ENCODE measurements at places on chromosomes 12 and 14.

- no peak for DNase-seq
These were observed 151.5 kb downstream of the DERA start for GRCh38 chr12:16062611-16063010.

GRCh38 chr12:109264943-109265650 is 44.0 kb downstream of the FOXN4 start:
- DNase-seq, result no peak

- no peak for DNase-seq
These were observed 82.1 kb upstream of the CAPRIN2 start for GRCh38 chr12:30836656-30837445.

- DNase-seq, result no peak
These were observed 2.2 kb downstream of the OASL start for GRCh38 chr12:121036810-121037326.

GRCh38 chr12:65532162-65532561 is 253.7 kb downstream of the MSRB3 start:
- DNase-seq, result no peak

DNA sequence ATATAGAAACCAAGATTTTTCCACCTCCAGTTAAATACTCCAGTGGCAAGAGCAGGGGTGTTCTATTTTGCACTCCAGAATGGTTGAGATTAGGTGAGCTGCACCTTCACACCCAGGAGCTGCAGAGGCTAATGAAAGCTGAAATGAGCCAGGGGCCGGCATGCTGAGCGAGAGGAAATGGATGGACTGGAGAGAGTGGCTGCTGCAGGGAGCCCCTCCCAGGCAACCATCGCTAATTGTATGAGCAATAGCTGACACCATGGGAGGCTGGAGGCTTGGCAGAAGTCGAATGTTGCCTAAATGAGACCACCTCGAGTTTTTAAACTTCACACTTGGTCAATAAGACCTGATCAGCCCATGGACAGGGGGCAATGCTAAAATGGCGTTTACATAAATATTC is 301.8 kb upstream of the TMPO start:
- DNase-seq, result no peak

DNA sequence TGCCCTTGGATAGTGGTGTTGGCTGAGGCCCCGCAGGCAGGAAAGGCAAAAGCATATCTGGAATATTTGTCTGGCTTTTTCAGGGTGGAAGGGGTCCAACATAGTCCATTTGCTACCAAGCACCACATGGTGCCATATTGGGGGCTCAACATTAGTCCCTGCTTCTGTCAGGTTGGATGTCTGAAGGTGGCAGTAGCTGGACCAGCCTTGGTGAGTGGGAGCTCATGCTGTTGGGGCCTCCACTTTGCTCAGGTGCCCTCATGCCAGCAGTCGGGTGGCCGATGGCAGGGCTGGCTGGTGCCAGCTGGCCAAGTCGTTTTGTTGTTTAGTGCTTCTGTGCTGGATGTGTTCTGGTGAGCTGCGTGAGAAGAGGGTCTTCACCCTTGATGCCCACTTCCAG is 135.3 kb downstream of the PAPOLA start:
- DNase-seq, result no peak

GRCh38 chr12:39763890-39764169 is 144.2 kb upstream of the ABCD2 start:
- no peak for DNase-seq

GRCh38 chr12:52333321-52333720 is 12.1 kb upstream of the KRT83 start:
- DNase-seq, result no peak

- no peak for DNase-seq
These were observed 532 bp downstream of the FKBP11 start for GRCh38 chr12:48924617-48925303.

DNA sequence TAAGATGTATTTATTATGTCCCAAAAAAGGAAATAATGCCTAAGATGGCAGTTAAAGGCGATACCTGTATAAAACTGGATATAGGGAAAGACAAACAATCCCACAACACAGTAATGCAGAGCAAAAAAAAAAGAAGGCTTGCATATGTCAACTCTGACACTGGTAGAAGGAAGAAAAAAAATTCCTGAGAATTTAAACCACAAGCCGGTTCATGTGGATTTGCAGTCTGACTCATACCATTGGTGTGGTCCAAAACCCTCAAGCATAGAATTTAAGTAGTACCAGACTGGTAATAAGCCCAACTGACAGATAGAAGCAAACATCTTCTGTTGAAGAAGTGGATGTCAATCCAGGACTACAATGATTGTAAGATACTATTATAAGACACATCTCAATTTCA is 7.2 kb downstream of the DNAI7 start:
- DNase-seq, result no peak

GRCh38 chr14:44910821-44911220 is 50.9 kb downstream of the KLHL28 start:
- DNase-seq, result no peak

- no peak for DNase-seq
These were observed 50.4 kb downstream of the ARID2 start for GRCh38 chr12:45779936-45780335.

- no peak for DNase-seq
These were observed 55.1 kb downstream of the SSH1 start for GRCh38 chr12:108802101-108802961.

- DNase-seq, result no peak
These were observed 1551.5 kb upstream of the SEL1L start for GRCh38 chr14:83085136-83085535.

DNA sequence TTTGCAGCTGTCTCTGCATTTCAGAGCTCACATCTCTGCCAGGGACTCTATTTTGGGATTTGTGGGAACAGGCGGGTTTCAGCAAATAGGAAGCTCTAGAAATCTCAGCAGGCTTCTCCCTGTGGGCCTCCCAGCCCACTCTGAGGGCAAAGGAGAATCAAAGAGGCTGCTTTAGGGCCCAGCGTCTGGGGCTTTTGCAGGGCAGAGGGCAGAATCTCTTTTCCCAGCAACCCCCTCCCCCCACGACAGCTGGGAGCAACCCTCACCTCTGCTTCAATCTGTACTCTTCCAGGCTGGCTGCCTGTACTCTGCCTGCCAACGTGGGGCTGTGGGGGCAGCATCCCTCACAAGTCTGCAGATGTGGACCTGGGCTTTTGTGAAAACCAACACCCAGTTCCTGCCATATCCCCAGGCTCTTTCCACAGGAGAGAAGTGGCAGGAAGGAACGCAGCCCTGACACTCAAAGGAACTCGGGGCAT is 529.6 kb upstream of the TBX3 start:
- DNase-seq, result no peak

- no peak for DNase-seq
These were observed 648.1 kb downstream of the FSCB start for GRCh38 chr14:43858981-43859380.

- no peak for DNase-seq
These were observed 152.9 kb downstream of the SLC25A21 start for GRCh38 chr14:37019488-37019887.

DNA sequence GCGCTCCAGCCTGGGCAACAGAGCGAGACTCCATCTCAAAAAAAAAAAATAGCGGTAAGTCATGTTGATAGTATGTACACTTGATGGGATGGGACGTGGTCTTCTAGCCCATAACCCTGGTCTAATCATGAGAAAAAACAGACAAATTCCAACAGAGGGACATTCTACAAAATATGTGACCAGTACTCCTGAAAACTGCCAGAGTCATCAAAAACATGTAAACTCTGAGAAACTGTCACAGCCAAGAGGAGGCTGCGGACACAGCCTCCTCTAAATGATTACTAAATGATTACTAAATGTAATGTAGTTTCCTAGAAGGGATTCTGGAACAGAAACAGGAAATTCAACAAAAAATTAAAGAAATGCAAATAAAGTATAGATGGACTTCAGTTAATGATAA is 20.9 kb downstream of the CDKL1 start:
- DNase-seq, result no peak

- no peak for DNase-seq
These were observed 96.8 kb downstream of the ERGIC2 start for GRCh38 chr12:29283969-29284700.

- no peak for DNase-seq
These were observed 346.2 kb downstream of the C12orf75 start for GRCh38 chr12:105676694-105677093.

- no peak for DNase-seq
These were observed 139.5 kb upstream of the SOX5 start for GRCh38 chr12:24088751-24089509.

DNA sequence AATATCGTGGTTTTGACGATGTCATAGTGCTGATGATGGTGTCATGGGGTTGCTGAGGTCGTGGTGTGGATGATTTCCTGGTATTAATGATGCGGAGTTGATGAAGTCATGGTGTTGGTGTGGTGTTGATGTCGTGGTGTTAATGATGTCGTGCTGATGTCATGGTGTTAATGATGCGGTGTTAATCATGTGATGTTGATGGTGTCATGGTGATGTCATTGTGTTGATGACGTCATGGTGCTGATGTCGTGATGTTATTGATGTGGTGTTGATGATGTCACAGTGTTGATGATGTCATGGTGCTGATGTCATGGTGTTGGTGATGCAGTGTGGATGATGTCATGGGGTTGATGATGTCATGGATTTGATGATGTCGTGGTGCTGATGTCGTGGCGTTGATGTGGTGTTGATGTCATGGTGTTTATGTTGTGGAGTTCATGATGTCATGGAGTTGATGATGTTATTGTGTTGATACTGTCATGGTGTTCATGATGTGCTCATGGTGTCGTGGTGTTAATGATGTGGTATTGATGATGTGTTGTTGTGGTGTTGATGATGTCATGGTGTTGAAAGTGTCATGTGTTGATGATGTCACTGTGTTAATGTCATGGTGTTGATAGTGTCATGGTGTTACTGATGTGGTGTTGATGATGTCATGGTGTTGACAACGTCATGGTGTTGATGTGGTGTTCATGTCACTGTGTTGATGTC is 48.5 kb upstream of the RIMBP2 start:
- no peak for DNase-seq

GRCh38 chr12:50047693-50048250 is 9.6 kb upstream of the ASIC1 start:
- DNase-seq, result no peak

GRCh38 chr12:49703647-49704137 is 3.5 kb downstream of the FMNL3 start:
- no peak for DNase-seq

- no peak for DNase-seq
These were observed 57.0 kb downstream of the CCDC88C start for GRCh38 chr14:91360490-91361232.

DNA sequence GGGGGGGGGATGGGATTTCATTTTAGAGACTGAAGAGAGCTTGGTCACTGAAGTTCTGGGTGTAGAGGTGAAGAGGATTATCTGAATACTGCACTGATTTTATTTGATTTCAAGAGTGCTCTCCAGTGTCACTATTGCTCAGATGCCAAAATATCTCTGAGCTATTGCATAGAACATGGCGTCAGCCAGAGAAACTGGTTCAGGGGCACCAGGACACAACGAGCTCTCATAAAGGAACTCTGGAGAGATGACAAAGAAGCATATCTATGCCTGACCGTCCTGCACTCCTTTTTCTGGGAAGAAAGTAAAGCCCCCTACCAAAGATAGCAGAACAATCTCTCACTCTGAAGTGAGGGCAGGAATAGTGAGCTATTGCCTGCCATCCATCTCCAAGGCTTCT is 2.0 kb downstream of the SLC7A8 start:
- DNase-seq, result no peak

DNA sequence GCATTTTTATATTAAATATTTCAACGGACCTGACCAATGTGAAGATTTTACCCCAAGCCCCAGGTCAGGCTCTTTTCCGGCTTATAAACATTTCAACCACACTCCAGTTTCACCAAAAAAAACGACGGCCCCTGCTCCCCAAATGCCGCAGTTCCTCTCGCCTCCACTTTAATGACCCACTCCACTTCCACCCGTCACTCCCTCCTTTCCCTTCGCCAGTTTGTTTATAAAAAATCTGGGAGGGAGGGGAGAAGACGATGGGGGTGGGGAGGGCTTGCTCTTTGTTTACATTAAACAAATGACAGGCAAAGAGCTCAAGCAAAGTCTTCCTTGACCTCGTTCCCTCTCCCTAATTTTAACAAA is 5.4 kb downstream of the SIX6 start:
- no peak for DNase-seq

DNA sequence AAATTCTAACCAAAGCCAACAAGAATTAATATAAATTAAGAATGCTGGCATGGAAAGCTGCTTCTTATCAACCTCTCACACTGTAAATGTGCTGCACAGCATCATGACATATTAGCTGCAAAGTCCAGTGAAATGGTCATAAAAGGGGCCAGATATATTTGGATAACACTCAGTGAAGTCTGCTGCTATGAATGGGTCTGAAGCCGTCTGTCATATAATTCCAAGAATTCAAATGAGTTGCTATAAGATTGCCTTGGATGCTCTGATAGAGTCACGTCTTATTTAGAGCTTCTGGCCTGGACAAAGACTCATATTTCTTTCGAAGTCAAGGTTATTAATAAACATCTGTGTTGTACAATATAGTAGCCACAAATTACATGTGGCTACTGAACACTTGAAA is 54.3 kb upstream of the OVCH1 start:
- no peak for DNase-seq

GRCh38 chr14:21275261-21275858 is 4.5 kb upstream of the RPGRIP1 start:
- no peak for DNase-seq

DNA sequence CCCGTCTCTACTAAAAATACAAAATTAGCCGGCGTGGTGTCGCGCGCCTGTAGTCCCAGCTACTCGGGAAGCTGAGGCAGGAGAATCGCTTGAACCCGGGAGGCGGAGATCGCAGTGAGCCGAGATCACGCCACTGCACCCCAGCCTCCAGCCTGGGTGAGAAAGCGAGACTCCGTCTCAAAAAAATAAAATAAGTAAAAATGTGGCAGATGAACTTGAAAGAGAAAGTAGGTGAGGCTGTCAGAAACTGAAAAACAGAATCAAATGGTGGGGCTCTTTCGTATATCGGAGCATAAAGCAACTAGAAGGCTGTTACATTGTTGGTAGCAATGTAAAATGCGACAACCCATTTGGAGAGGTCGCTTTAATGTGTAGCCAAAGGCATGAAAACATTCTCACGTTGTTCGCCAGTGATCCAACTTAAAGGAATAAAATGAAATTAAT is 767 bp upstream of the CCNT1 start:
- no peak for DNase-seq

DNA sequence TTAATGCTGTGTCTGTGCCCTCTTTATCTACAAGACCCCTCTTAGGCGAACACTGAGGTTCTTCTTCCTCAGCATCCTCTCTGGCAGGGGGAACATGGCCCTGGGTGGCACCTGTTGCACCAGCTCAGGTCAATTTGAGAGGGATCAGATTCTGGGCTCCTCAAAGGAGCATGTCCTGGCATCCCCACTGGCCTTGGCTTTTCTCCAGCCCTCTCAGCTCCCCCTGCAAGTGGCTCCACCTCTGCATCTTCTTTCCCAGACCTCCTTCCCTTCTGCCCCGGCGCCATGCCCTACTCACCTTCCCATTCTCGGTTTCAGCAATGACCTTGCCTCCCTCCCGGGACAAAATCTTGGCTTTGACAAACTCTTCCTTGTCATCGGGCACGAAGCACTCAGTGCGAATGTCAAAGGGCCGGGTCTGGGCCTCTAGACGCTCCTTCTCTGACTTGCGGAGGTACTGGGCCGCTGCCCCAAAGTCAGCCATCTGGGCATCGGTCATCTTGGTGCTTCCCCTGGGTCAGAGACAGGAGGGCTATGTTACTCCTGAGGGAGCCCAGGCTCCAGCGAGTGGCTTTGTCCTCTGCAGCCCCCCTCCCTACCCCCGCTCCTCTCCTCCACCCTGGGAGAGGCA is 1.2 kb downstream of the MYH6 start:
- DNase-seq, result no peak

- DNase-seq, result no peak
These were observed 1.2 kb downstream of the RAB15 start for GRCh38 chr14:64970776-64971477.

- DNase-seq, result no peak
These were observed 164.8 kb downstream of the ZFP36L1 start for GRCh38 chr14:68627868-68628604.
